Posterior vena cava (tissue), 2 donors: ENCODE measurements at places on chromosomes 12 and 14.

DNA sequence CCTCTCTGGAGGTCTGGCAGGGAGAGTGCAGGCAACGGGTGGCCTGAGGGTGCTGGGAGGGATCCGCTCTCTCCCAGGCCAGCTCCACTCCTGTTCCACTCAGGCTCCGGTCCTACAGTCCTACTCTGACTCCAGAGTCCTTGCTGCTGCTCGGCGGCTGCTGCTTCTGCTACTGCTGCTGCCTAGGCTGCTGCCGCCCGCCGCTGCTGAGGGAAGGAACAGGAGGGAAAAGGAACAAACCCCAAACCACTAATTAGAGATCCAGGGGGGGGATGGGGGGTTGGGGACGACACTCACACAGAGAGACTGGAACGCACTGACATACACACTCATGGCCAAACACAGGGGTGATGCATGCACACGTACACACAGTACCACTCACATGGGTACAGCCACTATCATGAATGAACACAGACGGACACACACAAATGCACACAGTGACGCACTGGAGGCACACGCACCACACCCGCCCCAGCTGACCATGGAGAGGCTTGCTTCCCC, at the start of gene SP7:
Gene SP7, minus strand, starts transcription at position 174 of the 501 bp plus-strand sequence. CDS start 708 bp downstream, outside the sequence.
- DNase-seq: no peak

DNA sequence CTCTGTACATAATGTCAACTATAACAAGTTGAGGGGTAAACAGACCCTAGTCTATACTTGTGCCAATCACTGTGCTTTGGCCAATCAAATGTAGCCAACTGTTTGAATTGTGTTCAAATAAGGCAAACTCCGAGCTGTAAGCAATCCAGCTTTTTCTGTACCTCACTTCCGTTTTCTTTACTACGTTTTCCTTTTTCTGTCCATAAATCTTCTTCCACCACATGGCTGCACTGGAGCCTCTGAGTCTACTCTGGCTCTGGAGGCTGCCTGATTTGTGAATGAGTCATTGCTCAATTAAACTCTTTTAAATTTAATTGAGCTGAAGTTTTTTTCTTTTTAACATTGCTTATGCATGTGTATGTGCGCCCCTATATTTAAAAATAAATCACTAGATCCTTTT, 29.7 kb downstream of the CLEC1A start:
- no peak for DNase-seq

- no peak for DNase-seq
Measured at GRCh38 chr14:58054100-58054499, 97.9 kb downstream of the ARMH4 start.

DNA sequence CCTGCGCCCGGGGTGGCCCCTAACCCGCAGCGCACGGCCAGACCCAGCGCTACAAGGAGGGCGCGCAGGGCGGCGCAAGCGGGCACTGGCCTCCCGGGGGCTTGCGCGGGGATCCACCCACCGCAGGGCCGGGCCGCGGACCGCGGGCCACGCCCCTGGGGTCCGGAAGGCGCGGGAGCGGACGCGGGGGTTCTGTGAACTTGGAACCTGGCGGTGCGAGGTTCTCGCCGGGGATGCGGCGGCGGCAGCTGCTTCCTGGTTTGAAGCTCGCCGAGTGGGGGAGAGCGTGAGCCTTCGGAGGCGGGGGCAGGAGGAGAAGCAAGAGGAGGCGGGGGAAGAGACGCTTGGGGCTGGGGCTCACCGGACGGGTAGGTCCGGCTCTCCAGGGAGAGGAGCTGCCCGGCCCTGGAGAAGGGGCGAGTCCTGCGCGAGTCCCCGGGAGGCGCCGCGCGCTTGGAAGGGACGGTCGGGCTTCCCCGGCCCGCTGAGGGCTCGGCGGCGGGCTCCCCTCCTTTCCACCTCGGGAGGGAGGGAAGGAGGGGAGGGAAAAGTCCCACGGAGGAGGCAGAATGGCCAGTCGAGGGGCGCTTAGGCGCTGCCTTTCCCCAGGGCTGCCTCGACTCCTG, at the start of gene PRKCH:
Gene PRKCH, plus strand, starts transcription at position 195 of the 626 bp plus-strand sequence. CDS start 523 bp downstream, outside the sequence.
- peak; percentile 93 for DNase-seq

GRCh38 chr12:5172886-5173285, 129.2 kb downstream of the KCNA5 start:
- DNase-seq: no peak

DNA sequence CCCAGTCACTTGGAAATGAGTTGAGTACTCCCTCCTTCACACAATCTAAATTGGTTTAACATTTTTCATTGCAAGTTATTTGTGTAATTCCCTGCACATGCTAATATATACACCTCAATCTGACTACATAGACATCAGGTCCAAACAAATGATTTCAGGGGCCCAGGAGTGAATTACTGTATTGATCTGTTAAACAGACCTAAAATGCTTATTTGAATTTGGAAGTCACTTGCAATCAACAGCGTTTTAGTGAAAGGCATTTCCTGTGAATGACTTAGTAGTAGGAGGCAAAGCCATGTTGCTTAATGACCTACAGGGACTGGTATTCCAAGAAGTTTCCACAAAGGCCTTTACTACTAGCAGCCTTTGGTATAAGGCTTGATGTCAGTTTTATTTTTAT, 22.6 kb upstream of the SLC15A5 start:
- DNase-seq: no peak

- DNase-seq: no peak
Measured at GRCh38 chr14:103905842-103906456, 22.3 kb upstream of the TDRD9 start.

- DNase-seq: no peak
Measured at GRCh38 chr12:50923361-50924130, 28.8 kb upstream of the HIGD1C start.

DNA sequence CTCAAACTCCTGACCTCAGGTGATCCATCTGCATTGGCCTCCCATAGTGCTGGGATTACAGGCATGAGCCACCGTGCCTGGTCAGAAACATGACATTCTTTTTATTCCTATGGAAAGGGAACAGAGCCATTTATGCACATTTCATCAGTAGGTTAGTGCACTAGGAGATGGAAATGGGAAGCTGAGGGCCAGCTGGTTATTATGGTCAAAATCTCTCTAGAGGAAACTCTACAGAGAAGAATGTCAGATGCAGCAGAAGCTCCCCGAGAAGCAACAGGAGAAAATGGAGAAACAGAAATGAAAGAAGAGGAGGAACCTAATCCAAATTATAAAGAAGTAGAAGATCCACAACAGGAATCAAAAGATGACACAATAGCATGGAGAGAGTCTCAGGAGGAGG, 2.7 kb downstream of the CFAP251 start:
- DNase-seq: no peak

DNA sequence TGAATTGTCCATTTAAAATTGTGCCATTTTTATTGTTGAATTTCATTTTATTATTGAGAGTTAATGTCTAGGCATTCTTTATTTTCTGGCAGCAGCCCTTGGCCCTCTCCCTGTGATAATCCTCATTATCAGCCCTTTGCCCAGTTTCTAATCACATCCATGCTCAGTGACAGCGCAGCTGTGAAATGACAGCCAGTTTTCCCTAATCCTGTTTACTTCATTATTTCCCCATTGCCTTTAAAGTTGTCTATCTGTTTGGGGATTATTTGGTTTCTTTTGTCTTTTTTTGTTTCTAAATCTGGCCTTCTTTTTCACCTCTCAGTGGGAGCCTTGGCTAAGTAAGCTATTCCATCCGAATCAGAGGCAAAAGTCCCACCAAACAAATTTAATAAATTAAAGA, 476.9 kb downstream of the SLC6A15 start:
- no peak for DNase-seq

- no peak for DNase-seq
Measured at GRCh38 chr12:13304924-13305323, 108.4 kb downstream of the EMP1 start.

DNA sequence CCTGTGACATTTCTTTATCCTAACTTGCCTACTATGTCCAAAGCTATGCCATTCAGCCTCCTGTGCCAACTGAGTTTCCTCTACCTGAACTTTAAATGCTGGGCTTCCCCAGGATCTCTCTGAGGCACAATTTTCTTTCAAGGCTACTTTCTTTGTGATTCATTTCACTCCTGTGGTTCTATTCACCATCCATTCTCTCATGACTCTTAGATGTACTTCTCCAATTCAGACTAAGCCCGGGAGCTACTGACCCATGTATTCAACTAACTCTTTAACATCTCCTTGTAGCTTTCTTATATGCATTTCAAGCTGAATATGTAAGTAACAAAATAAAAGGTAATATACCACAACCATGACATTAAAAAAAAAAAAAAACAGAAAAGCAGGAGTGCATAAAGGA, 738.9 kb upstream of the USP15 start:
- DNase-seq: no peak

- DNase-seq: no peak
Measured at GRCh38 chr14:23615856-23616255, 20.3 kb upstream of the DHRS2 start.

- no peak for DNase-seq
Measured at GRCh38 chr12:102799229-102799628, 117.8 kb downstream of the PAH start.

DNA sequence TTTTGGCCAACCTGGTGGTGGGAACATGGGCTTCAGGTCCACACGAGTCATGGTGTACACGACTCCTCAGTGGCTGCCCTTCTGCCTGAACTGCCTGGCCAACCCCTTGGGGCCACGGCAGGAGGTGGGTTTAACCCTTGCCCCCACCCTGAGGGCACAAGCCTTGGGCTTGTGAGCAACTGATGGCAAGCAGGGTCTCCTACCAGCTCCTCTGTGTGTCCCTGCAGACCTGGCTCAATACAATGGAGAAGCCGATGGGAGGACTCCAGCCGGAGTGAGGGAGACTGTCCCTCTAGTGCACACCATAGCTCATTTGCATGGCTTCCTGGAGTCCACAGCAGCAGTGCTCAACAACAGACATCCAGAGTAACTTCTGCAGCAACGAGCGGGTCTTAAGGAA, 28.0 kb downstream of the JAG2 start:
- peak; percentile 13 for DNase-seq

DNA sequence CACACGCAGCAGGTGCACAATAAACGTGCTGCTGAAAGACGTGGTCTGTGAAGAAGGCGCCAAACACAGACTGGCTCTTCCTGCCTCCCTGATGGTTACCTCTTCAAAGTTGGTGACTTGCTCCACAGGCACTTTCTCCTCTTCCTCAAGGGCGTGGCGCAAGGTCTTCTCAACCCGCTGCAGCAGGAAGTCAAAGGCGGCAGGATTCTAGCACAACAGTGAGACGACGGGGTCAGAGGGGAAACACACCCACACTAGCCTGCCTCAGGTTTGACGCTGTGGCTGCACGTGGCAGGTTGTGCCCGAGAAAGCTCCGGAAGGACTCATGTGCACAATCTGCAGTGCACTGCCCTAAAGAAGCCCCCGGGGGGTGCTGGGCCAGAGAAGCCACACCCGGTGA, 15.0 kb downstream of the POLE start:
- DNase-seq: peak; percentile 62

DNA sequence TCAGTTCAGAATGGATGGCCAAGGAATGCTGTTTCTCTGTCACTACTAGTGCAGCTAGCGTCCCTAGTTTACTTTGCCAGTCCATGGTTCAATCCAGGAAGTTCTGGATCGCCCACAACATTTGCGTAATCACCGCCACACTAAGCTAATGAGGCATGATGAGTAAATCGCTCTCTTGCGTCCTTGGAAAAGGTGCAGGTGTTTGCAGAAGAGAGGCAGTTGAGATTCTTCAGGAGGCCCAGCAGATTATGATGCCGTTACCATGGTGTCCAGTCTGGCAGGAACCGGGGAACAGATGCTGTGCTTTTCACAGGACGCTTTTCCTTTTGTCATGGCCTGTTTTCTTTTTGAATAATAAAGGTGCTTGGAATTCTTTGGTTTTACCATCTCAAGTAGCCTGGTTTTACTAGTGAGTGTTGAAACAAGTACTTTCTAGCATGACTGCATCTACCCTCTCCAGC, 9.0 kb downstream of the TPH2 start:
- DNase-seq: no peak

- no peak for DNase-seq
Measured at GRCh38 chr12:9760120-9760519, 581 bp downstream of the CD69 start.

DNA sequence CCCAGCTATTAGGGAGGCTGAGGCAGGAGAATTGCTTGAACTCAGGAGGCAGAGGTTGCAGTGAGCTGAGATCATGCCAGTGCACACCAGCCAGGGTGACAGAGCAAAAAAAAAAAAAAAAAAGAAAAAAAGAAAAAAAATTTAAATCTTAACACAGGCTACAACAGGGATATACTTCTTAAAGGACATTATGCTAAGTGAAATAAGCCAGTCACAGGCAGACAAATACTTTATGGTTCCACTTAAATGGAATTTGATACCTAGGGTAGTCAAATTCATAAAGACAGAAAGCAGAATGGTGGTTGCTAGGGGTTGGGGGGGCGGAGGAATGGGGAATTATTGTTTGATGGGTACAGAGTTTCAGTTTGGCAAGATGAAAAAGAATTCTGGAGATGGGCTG, 14.8 kb upstream of the PPTC7 start:
- DNase-seq: no peak

GRCh38 chr14:100895411-100895810, 8.1 kb downstream of the RTL1 start:
- no peak for DNase-seq

- no peak for DNase-seq
Measured at GRCh38 chr12:26612203-26612602, 220.8 kb downstream of the ITPR2 start.

DNA sequence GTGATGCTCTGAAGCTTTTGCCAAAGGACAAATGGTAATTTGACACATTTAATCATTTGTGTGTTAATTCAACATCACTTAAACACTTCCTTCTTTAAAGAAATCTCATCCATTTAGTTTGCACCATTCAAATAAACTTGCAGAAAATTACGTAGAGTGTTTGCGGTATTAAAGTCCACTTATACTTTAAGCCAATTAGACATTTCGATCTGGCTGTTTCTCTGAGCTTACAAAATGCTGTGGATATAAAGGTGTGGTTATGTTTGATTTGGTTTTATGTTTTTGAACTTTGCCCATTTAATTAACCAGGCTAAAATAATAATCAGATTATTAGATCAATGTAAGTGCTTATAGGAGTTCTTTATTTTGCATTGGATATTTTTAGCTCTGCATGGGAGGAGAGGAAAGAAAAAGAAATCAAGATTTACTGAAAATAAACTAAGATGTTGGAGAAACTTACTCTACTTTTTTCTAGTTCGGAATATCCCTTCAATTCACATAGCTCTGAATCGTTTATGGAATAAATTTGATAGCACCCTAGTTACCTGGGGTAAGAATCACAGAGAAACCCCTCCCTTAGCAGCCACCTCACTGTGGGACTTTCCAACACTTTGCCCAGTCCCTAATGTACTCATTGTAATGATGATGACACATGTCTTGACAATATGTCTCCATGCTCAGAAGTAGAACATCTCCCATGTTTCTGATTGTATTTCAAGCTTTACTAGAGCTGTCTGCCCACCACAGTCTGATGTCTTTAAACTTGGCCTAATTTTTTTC, 268.0 kb downstream of the BTG1 start:
- DNase-seq: no peak

DNA sequence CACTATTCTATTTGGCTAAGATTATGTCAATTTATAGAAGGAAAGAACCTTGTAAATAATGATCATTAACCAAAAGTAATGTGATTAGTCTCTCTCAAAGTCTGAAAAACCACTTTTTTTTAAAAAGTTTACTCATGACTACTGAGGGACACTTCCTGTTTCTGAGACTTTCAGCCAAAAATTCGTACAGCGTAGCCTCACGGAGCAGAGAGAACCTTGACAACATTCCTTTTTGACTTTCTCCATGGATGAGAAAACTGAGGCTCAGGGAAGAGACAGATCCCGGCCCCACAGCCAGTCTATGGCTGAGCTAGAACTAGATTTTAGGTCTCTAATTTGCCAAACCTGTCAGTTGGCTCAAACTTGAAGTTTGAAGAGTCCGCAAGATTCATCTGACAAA, 68.2 kb downstream of the DAD1 start:
- DNase-seq: no peak

- no peak for DNase-seq
Measured at GRCh38 chr14:74867673-74868072, 8.3 kb downstream of the PROX2 start.
